ENCODE measurements at places on chromosomes 2 and 18.
A peak's percentile ranks its signal among the peaks of the same experiment; 100 is the strongest.

DNA sequence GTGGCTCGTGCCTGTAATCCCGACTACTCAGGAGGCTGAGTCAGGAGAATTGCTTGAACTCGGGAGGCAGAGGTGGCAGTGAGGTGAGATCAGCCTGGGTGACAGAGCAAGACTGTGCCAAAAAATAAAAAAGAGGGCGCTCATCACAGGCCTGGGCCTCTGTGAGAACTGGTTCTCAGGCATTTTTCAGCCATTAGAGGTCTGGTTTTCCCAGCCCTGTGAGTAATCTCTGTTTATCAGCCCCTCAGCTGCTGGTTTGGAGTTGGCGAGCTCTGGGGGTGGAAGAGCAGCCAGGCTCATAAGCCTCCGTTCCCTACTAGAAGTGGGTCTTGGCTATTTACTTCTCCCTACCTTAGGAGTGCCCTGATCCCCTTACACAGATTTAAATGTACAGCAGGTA is 53.1 kb downstream of the CHRNA1 start:
- no peak for DNase-seq

GRCh38 chr2:171789956-171790355 is 102.7 kb downstream of the DYNC1I2 start:
- no peak for DNase-seq

DNA sequence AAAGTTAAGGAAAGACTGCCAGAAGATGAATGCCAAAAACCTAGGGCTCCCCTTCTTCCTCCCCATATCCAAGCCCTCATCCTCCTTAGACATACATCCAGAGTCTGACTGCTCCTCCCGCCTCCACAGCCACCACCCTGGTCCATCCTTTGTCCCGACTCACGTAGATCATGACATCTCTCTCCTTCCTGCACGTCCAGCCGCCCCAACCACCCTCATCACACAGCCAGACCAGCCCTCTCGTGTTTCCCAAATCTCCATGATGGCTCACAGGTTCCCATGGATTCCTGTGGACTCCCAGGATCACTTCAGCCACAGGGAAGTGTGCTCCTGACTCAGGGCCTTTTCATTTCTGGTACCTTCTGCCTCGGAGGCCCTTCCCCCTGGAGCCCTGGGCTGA is 47.8 kb upstream of the CAB39 start:
- DNase-seq: no peak

DNA sequence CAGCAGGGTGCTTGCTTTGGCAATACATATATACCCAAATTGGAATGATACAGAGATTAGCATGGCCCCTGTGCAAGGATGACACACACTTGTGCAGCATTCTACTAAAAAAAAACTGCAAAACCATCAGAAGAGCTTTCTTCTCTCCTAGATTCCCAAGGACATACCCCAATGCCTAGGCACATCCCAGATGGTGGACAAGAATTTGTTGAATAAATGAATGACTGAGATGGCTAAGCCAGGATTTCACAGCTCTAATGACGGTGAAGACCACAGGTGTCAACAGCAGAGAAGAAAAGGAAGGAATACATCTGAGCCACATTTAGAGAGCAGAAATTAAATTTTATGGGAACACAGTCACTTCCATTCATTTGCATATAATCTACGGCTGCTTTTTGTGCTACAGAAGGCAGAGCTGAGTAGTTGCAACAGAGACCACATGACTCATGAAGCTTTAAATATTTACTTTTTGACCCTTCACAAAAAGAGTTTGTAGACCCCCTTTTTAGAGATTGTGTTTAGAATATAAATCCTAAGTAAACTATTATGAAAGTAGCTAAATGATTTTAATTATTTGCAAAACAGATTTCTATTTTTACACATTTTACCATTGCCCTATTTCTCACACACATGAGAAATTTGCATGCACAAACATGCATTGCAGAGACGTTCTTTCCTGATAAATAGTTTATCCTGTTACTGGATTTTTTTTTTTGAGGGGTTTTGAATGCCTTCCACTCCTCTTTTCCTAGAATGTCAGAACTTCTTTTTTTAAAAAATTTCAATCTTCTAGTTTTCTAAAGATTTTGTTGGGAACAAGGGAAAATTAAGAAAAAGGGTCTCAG is 119.0 kb downstream of the PMAIP1 start:
- DNase-seq: no peak

DNA sequence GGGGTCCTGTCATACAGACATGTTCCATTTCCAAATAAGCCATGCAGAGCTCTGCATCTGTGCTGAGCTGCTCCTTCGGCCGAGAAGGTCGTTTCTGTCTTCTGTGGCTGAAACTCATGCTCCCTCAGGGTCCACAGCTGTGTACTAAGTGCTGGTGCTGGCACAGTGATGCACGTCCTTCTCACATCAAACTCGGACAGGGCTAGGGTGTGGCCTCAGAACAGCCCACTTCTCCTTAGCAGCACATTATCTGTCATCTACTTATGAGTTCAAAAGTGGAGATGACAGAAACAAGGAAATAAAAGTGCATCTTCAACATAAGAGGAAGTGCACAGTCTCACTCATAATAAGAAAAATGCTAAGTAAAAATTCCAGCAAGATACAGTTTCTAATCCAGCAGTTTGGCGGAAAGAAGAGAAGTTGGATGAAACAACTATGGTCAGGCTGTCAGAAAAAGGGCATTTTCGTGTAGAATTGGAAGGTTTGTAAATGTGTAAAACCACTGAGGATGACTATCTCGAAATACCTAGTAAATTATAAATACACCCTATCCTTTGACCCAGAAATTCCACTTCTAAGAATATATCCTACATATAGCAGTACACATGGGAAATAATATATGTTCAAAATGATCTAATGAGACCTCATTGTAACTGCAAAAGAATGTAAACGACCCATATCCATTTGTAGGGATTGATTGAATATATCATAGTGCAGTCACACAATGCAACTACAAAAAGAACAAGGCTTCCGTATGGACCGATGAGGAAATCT is 53.7 kb upstream of the APCDD1 start:
- DNase-seq: no peak

DNA sequence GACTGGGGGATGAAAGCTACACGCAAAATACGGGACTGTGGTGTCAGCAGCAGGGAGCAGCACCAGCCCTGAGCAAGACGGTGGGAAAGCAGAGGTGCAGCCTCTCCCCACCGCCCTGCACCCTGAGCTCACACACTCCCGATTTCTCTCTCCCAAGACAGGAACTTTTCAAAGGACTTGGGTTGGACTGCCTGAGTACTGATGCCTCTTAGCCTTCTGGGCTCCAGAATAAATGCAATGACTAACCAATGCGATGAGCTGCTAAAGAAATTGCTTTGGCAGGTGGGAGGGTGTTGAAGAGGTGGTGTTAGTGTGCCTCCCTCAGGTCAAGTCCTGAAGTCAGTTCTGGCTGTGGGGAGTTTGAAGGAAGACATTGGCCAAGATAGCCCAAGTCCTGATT is 9.6 kb downstream of the TRIM54 start:
- DNase-seq: no peak

DNA sequence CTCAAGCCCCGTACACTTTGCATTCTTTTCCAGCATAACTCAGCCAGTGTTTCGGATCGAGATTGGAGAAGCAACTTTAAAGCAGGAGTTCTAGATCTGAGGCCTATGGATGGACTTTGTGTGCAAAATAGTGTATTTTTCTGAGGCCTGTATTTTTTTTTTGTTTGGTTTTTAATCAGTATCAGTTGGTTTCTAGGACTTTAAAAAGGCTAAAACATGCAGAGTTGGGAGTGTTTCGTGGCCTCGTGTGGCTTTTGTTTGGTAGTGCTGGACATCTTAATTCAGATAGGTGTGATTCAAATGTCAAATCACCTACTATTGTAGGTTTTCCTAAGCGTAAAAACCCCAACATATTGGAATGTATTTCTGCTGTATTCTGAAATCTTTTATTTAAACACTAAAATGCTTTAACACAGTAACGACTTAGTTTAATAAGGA is 282 bp upstream of the PUS10 start:
- DNase-seq: no peak

DNA sequence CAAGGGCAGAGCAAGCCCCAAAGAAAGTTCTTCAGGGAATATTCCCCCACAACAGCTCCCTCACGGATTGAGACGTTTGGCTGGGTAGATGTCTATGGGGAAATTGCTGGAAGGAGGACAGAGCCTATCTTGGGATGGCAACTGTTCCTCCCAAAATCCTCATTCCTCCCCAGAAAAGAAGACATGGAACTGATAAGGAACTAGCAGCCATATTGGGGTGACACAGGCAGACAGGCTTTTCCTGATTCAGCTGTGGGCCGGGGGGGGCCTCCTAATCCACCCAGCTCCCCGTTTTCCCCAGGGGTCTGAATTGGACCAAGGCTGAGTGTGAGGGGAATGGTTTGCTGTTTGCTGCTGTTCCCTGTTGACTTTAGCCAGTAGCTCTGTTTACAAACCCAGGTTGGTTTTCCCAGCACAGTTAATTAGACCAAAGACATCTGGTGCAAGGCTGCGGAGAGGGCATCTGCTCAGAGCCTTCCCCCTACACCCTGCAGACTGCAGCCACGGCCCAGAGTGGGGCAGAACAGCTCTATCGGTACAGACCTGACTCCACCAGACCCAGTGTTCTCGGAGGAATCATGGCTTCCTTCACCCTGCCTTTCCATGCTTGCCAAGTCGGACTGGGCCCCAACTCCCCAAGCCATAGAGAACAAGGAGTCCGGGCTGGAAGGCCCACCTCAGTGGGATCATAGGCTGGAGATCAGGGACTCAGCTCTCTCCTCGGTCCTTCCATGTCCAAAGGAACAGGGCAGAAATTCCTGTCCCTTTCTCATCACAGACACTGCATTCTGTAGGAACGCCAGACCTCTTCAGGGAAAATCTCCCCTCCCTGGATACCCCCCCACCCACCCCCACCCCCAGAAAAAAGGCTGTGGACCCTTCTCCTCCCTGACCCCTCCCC is 1.7 kb upstream of the PKDCC start:
- peak; percentile 64 for DNase-seq

GRCh38 chr18:76213991-76214390 is 281.1 kb downstream of the ZNF516 start:
- DNase-seq: no peak

DNA sequence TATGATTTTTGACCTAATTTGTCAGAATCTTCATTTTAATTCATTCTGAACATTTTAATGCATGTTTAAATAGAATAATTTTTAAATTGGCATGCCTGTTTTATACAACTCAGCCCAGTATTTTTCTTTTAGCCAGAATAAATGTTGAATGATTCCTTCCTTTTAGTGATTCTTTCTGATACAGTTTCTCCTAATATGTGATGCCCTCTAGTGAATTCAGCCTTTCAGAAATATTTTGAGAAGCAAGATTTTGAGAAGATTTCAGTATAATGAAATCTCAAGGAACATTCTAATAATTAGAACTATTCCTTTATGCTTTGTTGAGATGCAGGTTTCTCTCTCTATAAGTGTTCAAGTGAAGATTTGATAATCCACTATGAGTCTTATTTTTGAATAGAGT is 28.5 kb downstream of the LCLAT1 start:
- no peak for DNase-seq

- DNase-seq: no peak
Measured at GRCh38 chr18:2410688-2411087, 160.6 kb downstream of the METTL4 start.

- DNase-seq: no peak
Measured at GRCh38 chr2:48183991-48184390, 277.7 kb upstream of the FBXO11 start.

GRCh38 chr2:136917411-136917881 is 152.1 kb downstream of the THSD7B start:
- DNase-seq: peak; percentile 7

DNA sequence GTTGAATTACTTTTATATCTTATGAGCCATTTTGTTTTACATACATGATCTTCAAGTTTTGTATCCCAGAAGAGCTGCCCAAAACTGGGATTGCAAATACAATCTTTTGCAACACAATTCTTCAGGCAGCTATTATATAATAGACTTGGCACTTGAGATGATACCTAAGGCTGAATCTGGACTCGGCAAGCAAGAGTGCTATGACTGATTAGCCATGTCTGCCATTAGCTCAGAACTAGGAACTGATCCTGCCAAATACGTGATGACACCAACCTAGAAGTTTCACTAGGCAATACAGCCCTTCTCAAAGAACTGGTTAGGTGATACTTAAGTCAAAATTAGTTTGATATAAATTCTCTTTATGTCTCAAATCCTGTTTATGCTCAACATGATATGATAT is 619.6 kb downstream of the CPS1 start:
- DNase-seq: no peak

DNA sequence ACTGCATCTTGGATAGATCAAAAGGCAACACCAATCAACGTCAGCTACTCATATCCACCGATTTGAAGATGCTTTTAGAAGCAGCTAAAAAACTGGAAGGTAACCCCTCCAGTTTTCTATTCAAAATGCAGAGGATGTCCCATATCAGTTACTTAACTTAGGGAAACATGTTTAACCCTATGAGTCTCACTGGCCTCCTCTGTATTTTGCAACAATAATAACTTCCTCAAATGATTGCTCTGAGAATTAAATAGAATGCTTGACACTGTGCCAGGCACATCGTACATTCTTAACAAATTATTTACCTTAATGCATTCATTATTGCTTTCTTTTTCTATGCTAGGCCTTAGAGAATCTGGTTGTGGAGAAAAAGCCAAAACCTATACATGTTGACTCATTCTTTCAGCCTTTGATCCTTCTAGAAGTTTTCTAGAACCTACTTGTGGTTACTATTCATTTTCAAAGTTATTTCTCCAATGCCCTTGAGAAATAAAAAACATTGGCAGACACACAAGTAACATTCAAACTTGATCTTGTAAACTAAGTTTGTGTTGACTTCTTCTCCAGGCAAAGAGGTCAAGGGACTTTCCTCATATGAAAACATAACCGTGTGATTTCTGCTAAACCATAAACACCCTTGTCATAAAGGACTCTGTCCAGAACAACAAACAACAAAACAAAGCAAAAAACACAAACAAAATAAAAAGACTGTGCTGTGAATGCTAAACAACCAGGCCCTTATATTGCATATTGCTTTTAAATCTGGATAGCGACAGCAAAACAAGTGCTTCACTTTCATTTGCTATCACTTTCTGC is 4.6 kb downstream of the DOCK10 start:
- DNase-seq: no peak

DNA sequence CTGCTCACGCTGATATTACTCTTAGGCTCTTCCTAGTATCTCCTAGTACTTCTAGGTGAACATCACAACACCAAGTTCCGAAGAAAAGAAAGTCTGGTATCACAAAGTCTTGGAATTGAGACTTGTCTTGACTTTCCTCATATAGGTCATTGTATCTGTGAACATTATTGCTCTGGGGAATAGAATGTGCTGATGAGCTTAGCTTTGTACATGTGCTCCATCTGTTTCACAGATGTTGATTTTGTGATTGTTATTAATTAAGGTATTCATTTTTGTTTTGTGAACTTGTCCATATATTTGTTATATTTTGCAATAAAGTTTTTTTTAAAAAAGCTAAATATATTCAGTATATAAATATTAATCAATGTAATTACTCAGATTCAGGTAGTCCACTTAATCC is 111.7 kb downstream of the BABAM2 start:
- DNase-seq: no peak

DNA sequence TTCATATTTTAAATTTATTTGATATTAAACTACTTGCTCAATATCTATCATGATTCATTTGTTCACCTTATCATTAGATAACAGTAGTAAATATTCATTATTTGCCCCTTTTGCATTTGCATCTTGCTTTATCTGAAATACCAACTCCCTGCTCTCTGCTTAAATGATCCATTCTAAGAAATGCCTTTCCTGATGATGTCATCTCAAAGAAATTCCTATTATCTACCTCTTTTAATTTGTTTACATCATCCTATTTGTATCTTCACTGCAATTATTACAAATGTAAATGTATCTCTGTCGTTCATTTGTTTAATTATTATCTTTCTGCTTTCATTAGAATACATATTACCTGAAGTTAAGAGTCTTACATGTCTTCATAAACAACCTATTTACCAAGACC is 549.9 kb downstream of the CBLN2 start:
- DNase-seq: no peak

GRCh38 chr2:103875531-103875930 is 978.4 kb upstream of the POU3F3 start:
- no peak for DNase-seq
